ENCODE measurements at places on chromosomes 11 and 22. TPM values are rescaled to one million over a fixed set of nuclear protein-coding genes. Genes with fewer than 3 reads are reported as not detected.

GRCh38 chr11:28727254-28727653 is 619.1 kb downstream of the METTL15 start:
- DNase-seq = no peak

DNA sequence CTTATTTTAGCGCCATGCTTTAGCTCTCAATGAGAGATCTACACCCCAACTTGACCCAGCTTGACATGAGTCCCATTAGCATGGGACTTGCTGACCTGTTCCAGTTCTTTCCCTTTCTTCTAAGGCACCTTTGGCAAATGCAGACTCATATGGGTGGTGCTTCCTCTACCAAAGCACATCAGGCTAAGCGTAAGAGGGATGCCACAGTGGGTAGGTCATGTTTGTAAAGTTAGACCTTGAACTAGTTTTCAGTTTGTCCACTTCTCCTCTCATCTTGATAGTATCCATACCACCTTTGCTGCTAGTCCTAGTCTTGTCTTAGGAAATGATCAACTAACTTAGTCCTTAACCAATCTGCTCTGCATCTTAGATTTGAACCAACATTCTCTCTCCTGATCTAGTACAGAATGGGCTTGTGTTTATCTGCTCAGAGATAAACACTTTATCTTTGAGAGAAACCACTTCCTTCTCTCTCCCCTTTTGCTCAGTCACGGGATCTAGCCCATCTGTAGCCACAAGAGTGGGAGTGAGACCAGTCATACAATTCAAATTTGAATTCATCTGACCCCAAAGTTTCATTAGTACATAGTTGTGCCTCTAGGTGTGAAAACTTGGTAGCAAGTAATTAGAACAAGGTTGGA is 72.1 kb upstream of the CD44 start:
- DNase-seq = no peak

GRCh38 chr11:10600570-10601248 is 32.2 kb upstream of the LYVE1 start:
- DNase-seq = no peak

- DNase-seq = no peak
Measured at GRCh38 chr22:45319324-45319685, 9.6 kb downstream of the FAM118A start.

DNA sequence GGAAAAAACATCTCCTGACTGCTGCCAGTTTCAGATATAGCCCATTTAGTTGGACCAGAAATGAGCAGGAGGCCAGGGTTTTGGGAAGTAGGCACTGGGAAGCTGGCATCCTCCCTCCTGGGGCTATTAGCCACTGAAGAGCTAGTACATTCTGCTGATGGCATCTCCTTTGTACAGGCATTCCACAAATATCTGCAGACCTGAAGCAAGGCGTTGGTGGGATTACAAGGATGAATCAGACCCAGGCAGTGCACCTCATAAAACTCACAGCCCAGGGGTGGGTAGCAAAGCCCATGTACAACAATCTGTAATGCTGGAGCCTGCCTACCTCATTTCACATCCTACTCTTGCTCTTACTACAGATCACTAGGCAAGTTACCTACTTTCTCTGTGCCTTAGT is 27.5 kb upstream of the POU2AF1 start:
- no peak for DNase-seq

GRCh38 chr22:40654522-40655167 is 18.1 kb upstream of the MRTFA start:
- peak; percentile 80 for DNase-seq

- DNase-seq = no peak
Measured at GRCh38 chr22:46004105-46004866, 27.3 kb upstream of the WNT7B start.

GRCh38 chr22:29311464-29312217 is 3.9 kb downstream of the RASL10A start:
- DNase-seq = no peak

- DNase-seq = no peak
Measured at GRCh38 chr11:86490582-86490981, 115.9 kb downstream of the CCDC81 start.

DNA sequence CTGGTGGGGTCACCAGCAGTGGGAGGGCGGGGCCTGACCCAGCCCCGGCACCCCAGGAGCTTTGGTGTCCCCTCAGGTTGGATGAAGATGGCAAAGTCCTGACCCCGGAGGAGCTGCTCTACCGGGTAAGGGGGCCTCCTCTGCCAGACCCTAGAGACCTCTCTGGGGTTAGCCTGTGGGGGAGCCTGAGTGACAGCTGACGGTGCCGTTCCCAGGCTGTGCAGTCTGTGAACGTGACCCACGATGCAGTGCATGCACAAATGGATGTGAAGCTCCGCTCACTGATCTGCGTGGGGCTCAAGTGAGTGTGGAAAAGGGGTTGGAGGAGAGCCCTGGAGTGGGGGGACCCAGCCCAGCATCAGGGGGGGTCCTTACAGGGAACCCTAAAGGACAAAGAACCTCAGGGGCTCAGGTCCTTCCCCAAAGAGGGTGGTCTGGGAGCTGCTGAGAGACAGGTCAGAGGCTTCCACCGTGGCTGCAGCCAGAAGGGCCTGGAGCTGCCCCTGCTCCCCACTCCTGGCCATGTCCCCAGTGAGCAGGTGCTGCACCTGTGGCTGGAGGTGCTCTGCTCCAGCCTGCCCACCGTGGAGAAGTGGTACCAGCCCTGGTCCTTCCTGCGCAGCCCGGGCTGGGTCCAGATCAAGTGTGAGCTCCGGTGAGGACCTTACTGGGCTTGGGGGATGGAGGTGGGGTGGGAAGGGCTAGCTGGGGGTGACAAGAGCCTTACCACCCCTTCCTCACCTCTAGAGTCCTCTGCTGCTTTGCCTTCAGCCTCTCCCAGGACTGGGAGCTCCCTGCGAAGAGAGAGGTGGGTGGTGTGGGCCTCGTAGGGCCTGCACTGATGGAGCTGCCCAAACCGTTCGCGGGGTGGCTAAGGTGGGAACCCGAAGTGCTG is 38.6 kb downstream of the SGSM3 start:
- no peak for DNase-seq

DNA sequence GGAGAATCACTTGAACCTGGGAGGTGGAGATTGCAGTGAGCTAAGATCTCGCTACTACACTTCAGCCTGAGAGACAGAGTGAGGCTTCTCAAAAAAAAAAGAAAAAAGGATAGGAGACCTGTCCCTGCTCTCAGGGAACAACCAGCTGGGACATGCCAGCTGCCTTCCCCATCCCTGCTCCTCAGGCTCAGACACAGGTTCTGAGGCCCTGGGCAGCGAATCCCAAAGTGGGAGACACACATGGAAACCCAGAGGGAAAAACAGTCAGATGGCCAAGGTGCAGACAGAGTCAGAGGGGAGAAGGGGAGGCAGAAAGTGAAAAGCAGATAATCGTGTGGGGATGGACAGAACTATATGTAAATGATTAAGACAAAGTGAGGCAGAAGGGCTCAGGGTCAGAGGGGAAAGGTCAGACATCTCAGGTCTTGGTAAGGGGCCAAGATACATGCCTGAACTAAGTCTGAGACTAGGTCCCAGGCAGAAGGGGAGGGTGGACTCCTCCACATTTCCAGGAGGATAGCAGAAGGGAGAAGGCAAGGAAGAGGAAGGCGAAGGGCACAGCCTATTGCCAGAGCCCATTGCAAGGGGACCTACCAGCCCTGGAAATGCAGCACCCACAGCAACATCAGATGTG is 14.2 kb downstream of the STARD10 start:
- DNase-seq = no peak

GRCh38 chr11:83971063-83971462 is 684.9 kb upstream of the CCDC90B start:
- peak; percentile 13 for DNase-seq

DNA sequence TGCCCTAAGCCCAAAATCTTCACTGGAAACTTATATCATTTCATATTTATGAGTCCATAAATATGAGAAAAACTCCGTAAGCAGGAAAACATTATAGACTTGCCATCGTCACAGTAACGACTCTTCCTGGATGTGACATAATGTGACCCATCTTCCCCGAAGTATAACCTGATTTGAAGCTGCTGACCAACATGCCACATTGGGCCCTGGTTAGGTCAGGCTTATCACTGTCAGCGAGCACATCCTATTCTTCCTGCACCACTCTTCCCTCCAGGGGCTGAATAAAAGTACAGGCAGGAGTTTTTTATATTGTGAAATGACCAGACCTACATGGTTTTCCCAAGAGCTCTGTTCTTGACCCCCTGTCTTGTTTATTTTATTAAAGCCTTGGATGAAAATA is 12.1 kb upstream of the BLID start:
- no peak for DNase-seq

GRCh38 chr11:108818971-108819370 is 154.1 kb downstream of the DDX10 start:
- DNase-seq = no peak

- no peak for DNase-seq
Measured at GRCh38 chr11:47889714-47890441, 41.7 kb upstream of the NUP160 start.

GRCh38 chr11:77729063-77729462 is 91.5 kb downstream of the RSF1 start:
- DNase-seq = no peak

- peak; percentile 87 for DNase-seq
Measured at GRCh38 chr11:133343951-133344350, 188.3 kb downstream of the OPCML start.

DNA sequence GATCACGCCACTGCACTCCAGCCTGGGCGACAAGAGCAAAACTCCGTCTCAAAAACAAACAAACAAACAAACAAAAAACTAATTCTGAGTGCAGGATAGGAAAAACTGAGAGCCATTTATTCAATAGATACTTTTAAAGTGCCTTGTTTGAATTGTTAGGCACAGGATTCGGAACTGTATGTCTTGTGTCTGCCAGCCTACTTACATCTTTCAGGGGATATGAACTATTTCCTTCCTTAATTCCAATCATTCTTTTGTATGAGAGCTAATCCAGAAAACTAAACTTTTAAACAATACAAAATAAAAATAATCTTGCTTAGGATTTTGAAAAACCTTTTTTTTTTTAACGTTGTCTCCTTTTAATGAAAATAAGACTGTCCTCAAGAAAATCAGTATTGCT is 12.6 kb downstream of the UVRAG start:
- DNase-seq = no peak

- DNase-seq = no peak
Measured at GRCh38 chr22:19118329-19118880, 3.8 kb downstream of the DGCR2 start.

- DNase-seq = no peak
Measured at GRCh38 chr22:29641700-29642330, 38.4 kb downstream of the NF2 start.

DNA sequence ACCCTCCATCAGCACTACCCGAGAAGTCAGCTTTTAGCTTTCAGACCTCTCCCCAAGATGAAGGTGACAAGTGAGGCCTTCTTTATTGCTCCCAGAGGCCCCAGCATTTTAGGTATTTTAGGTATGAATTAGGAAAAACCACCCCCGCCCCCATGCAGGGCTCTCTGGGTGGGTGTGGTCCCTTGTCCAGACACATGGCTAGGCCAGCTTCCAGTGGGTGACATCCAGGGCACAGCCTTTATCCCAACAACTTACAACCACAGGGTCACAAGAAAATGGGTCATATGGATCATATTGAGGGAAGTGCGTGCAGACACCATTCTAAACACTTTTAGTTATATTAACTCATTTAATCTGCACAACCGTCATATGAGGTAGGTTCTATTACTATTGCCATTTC is 42.1 kb downstream of the RIBC2 start:
- DNase-seq = no peak

- DNase-seq = no peak
Measured at GRCh38 chr11:35414311-35414710, 5.0 kb downstream of the SLC1A2 start.

- no peak for DNase-seq
Measured at GRCh38 chr11:46673713-46674462, 26.5 kb downstream of the ARHGAP1 start.

DNA sequence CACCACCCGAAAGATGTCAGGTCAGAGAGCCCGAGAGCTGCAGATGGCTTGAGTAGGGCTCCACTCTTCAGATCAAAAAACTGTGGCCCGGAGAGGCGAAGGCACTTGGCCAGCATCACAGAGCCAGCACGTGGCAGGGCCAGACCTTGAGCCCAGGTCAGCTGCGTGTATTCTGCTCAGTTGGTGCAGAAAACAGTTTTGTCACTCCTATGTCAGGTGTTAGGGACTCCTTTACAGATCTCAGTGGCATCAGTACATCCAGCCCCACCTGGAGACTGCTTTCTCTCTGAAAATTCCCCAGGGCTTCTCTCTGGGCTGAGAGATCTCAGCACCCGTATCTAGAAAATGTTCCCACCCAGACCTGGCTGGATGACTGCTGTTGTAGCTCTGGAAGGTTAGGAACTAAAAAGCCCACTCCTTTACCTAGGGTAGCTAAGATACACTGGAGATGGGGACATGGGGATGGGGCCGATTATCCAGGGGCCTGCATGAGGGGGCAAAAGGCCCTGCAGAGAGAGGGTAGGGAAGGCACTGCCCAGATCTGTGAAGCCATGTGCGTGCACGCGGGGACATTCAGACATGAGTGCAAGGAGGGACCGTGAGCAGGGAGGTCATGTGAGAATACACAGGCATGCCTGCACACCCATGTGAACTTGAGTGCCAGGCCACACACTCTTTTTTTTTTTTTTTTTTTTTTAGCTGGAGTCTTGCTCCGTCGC is 3.4 kb downstream of the APOA1 start:
- DNase-seq = no peak

Gene TIGD3
- total RNA-seq = 1.1 TPM

Gene CARD18
- total RNA-seq = not detected

Gene PRR33
- total RNA-seq = not detected

Gene SLC7A4
- total RNA-seq = not detected

Gene KRTAP5-10
- not detected for total RNA-seq

Gene NLRP14
- 0.08 TPM for total RNA-seq

Gene TRPM5
- total RNA-seq = not detected

Gene LINC01488
- total RNA-seq = not detected

Gene UVRAG
- 21.8 TPM for total RNA-seq

Gene CDC42BPG
- total RNA-seq = not detected

Gene C11orf86
- not detected for total RNA-seq

Gene TSG101
- 125 TPM for total RNA-seq

Gene CRYBA4
- not detected for total RNA-seq

Gene ANO1
- 0.37 TPM for total RNA-seq

Gene KRTAP5-11
- total RNA-seq = not detected
